Left cardiac atrium (tissue), 4 donors: ENCODE measurements at places on chromosomes 13 and 19.

DNA sequence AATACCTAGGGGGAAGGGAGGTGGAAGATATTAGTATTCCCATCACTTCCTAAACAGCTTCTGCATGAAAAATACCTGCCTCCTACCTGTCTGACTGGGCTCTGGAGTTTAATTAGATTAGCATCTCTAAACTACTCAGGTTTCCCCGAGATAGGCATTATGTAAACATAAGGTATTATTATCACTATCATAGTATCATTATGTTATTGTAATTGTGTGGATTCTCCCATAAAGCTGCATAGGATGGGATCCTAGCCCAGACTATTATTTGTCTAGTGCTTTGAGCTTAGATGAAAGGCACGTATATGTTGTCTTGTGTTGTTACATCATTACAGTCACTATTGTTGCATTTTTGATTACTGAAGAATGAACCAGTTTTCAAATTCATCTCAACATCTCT lies 115.2 kb upstream of the SOX21 start:
- DNase-seq = no peak

DNA sequence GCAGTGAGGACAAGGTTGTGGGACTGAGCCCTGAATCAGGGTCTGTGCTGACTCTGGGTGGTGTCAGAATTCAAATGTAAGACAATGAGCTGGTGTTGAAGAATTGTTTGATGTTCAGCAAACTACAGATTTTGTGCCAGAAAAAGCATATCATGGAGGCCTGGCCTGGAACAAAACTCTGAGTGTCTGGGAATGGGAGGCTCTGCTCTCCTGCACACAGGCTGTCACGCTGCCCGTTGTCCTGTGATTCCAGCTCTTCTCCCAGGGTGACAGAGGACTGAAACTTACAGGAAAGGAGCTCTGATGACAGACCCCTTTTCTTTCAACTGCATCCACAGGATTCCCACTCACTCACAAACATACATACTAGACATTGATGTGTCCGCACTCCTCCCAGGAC lies 120.1 kb downstream of the ZNF486 start:
- DNase-seq = no peak

- no peak for DNase-seq
These were observed 68.8 kb downstream of the TSHZ3 start for GRCh38 chr19:31280287-31281006.

GRCh38 chr13:81406639-81407292 lies 1065.8 kb upstream of the SPRY2 start:
- no peak for DNase-seq

- no peak for DNase-seq
These were observed 6.1 kb downstream of the FSD1 start for GRCh38 chr19:4310247-4311121.

DNA sequence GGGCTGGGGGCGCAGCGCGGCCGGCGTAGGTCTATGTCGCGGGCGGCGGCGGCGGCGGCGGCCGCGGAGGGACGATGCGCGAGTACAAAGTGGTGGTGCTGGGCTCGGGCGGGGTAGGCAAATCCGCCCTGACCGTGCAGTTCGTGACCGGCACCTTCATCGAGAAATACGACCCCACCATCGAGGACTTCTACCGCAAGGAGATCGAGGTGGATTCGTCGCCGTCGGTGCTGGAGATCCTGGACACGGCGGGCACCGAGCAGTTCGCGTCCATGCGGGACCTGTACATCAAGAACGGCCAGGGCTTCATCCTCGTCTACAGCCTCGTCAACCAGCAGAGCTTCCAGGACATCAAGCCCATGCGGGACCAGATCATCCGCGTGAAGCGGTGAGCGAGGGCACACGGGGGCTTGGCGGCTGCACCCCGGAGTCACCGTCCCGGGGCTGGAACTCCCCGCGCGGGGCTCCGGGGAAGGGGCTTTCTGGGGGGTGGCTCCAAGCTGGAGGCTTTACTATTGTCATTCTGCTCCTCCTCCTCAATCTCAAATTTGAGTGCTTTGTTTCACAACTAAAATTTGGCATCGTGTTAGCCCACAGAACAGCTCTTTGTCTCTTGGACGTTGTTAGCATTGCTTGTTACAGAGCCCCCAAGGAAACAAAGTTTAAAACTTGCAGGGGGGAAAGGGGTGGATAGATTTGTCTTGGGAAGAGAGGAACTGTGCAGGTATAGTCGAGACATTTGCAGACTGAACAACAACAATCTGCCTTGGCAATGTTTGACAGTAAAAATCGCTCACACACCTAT lies 630 bp downstream of the RAP2A start:
- peak; percentile 42 for DNase-seq

DNA sequence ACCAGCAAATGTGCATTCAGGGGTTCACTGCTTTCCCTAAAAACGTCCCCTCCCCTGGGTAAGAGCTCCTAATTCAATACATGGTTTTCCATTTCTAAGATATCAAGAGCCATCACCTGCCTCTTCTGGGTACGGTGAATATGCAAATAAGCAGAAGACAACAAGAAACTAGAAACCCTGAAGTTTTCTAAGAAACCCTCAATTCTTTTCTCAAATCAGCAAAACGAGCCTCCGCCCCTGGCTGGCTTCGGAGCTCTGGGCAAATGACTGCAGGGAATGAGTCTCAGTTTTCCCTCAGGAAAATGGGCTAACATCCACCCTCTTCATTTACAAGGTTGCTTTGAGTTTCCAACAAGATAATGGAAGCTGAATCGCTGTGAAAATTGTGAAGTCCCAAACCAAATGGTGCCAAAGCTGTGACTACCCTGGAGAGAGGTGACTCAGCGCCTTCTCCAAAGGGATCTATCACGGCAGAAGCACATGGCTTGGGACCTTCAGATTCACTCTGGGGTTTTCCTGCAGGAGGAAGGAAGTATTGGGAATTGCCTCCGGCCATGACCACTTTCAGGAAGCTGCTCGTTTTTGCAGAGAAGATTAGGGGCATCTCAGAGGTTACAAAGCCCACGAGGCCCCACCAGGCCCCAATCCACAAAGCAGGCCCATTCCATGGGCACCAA lies 26.6 kb downstream of the KLF2 start:
- DNase-seq = no peak

- DNase-seq = no peak
These were observed 996 bp downstream of the ZNF524 start for GRCh38 chr19:55601084-55601483.

- no peak for DNase-seq
These were observed 2.0 kb downstream of the LENG9 start for GRCh38 chr19:54461613-54462012.

DNA sequence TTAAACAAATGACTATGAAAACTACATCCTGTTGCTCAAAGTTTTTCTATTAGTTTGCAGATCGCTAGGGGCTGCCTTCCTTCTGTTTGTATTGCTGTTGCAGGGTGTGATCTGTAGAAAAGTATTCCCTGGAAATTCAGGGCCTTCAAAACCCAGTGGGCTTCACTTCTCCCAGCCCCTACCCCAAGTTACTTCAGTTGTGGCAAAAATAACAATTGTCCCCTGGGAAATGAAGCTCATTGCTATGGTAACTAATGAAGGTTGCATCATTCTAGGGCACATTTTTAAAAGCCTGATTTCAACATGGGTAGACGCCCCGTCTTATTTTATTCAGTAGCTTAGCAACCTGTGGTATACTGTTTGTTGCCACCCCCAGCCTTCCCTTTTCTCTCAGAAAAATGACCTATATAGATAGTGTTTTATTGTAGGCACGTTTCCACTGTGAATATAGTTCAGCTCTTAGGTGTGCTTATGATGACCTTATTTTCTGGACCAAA lies 60.9 kb downstream of the WDFY2 start:
- DNase-seq = no peak

- peak; percentile 58 for DNase-seq
These were observed 10.6 kb downstream of the POU2F2 start for GRCh38 chr19:42121656-42122069.

GRCh38 chr13:33090755-33091414 lies 74.7 kb downstream of the KL start:
- no peak for DNase-seq

- DNase-seq = no peak
These were observed at the start of gene SMIM24 for GRCh38 chr19:3480383-3481091. Gene SMIM24 (minus strand): TSS chr19:3480525. CDS start chr19:3480463, 62 bp downstream.

DNA sequence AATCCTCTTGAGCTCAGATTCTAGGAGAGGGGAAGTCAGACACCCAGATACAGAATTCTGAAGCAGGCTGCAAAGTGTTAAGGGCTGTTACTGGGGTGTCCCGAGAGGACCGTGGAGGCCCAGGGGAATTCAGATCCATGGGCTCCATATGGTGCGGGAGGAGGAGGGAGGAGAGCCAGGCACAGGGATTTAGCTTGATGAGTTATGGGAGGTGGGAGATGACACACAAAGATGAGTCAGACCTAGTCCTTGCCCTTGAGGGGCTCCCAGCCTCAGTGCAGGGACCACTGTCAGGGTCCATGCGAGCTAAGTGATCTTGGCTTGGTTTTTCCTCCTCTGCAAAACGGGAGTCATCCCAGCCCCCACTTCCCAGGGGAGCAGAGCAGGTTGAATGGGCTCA lies 14.4 kb upstream of the GIPR start:
- DNase-seq = no peak

- no peak for DNase-seq
These were observed 52.0 kb downstream of the MPHOSPH8 start for GRCh38 chr13:19685437-19685836.

- DNase-seq = no peak
These were observed 10.5 kb upstream of the CBY2 start for GRCh38 chr13:45691667-45692066.

DNA sequence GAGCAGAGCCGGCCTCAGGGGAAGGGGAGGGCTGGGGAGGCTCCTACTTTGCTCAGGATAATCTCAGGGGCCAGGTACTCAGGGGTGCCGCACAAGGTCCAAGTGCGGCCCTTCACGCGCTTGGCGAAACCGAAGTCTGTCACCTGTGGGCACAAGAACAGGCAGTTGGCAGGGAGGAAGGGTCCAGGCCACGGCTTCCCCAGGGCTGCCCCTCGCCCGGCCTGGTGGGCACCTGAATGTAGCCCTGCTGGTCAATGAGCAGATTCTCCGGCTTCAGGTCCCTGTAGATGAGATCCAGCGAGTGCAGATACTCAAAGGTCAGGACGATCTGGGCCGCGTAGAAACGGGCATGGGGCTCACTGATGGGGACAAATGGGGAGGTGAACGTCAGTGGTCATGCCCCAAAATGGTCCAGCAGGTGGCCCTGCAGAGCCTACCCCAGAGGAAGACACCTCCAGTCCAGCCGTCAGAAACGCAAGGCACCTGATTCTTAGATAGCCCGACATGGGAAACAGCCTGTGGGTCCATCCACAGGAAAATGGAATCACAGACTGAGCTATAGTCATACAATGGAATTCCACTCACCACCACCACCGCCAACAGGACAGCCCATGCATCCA lies 7.1 kb upstream of the SAMD1 start:
- no peak for DNase-seq

DNA sequence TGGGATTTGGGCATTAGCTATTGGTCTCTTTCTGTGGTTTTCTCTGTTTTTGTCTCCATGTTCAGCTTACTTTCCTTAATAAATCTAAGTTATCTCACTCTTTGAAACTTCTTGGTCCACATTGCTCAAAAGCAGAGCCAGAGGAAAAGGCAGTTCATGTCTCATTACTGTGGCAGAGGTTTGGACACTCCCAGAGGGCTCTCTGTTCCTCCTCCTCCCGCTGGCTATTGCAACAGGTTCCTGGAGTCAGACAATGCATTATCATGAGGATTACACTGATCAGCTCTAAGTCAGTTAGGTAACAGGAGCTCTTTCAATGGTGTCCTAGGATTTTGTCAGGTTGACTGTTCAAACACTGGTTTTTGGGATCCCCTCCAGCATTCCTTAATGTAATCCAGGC lies 298.8 kb downstream of the NDFIP2 start:
- peak; percentile 24 for DNase-seq

DNA sequence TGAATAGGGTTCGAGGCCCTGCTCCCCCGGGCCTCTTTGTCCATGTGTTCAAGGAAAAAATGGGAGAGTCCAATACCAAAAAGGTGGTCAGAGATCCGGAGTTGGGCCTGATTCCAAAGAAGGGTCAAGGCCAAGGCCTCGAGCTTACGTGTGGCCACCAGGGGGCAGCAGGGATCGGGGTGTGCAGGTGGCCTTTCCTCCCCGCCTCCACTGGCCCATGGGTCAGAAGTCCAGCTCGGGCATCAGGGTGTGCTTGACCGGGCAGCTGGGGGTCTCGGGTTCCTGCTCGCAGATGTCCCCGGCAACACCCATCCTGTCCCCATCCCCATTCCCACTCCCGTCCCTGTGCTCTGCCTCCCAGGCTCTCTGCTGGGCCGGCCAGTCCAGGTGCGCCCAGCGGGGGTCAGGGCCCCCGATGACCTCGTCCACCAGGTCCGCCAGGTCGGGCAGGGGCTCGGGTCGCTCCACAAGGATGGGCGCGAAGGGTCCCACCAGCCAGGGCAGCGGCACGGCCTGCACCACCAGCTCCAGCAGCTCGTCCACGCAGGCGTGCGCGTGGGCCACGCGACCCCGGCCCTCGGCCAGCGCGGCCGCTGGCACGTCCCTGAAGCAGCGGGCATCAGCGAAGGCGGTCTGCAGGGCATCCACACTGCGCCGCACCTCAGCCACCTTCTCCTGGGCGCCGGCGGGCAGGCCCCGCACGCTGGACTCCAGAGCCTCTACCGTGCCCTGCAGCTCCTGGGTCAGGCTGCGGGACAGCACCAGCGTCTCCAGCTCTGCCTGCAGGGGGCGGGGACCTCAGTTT lies 5.2 kb upstream of the PLIN4 start:
- peak; percentile 68 for DNase-seq

GRCh38 chr19:1041835-1042685 lies 2.2 kb downstream of the ABCA7 start:
- DNase-seq = peak; percentile 36

DNA sequence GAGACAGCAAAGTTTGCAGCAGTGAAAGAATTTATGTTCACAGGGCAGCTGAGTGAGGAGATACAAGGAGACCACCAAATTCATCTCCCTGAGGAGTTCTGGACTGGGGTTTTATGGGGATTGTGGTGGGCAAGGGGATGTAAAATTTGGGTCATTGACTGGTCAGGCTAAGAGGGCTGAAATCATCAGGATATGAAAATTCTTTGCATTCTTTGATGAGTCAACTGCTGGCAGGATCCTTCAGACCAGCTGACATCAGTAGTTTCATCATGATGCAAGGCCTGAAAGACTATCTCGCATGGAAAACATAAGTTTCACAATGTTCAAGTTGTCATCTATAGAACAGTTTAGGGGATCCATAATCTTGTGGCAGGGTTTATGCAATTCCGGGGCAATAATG lies 869.5 kb upstream of the PCDH9 start:
- no peak for DNase-seq

- no peak for DNase-seq
These were observed 807.9 kb upstream of the ARGLU1 start for GRCh38 chr13:107375701-107376340.

DNA sequence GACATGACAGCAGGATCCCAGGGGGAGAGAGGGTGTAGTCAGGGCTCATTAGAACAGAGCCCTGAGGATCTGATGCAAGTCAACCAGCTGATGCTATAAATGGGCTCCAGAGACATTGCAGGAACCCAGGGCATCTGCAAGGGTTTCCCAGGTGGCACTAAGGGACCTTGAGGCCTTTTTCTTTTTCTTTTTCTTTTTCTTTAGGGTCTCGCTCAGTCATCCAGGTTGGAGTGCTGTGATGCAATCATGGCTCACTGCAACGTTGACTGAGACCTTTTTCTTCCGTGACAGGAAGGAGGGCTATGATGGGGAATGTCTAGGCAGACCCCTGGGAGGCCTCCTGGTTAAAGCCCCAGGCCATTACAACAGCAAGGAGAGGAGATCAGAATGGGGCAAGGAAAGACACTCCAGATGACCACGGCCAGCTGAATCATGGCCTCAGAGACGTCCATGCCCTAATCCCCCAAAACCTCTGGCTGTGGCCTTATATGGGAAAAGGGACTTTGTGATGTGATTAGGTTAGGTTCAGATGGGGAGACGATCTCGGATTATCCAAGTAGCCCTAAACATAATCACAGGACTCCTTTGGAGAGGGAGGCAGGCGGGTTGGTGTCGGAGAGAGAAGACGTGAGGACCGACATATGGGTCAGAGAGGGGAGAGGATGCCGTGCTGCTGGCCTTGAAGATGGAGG lies 4.5 kb upstream of the FCGRT start:
- DNase-seq = no peak
